ENCODE measurements at places on chromosomes 6 and 20. TPM values are rescaled to one million over a fixed set of nuclear protein-coding genes. Genes with fewer than 3 reads are reported as not detected.

The CENPB gene
- total RNA-seq: 69.2 TPM

DNA sequence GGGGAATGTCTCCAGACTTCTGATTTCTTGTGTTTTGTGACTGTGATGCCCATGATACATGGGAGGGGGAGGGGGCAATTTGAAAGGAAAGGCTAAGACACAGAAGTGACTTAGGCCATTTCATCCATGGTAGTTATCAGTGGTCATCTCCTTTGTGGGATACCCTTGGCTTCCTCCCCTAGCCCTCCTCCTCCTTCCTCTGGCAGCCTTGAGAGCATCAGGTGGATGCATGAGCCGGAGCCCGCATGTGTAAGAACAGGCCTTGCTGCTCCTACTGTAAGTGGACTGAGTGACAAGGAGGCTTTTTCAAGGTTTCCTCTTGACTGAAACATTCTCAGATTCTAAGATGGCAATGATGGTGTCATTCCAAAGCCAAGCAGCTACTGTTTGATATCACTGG, 874 bp downstream of the CD83 start:
- DNase-seq: no peak

DNA sequence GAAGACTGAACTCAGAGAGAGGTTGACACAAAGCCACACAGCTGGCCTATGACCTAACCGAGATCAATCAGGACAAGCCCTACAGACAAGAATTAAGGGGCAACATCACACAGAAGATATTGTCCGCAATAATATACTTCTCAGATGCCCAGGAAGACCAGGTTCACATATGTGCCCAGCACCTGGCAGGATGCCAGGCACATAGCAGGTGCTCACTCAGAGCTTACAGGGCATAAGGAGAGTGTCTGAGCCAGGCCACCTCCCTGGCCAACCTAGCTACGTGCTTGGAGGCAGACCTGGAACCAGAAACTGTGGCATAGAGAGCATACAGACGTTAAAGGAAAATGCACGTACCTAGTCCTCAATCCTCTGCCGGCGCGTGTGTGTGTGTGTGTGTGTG, 87.0 kb upstream of the LRFN2 start:
- no peak for DNase-seq

GRCh38 chr6:20427856-20428255, 26.2 kb downstream of the E2F3 start:
- DNase-seq: no peak

The RAD21L1 gene
- total RNA-seq: not detected

DNA sequence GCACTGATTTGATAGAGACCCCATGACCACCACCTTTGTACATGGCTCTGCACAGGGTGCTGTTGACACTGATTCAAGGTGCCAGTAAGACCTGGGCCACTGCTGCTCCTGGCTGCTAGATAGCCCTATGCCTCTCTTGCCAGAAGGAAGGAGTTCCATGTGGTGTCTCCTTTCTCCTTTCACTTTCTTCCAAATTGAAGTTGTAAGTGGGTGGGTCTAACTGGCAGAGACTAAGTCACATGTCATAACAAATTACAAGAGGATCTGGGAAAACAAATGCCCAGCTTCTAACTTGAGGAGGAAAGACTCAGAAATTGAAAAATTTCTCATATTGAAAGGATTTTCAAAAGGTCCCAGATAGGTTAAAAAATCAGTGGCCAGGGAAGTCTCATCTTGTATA, 116.8 kb downstream of the TFAP2B start:
- DNase-seq: no peak

- DNase-seq: no peak
Observed at GRCh38 chr6:164069350-164069990, 655.0 kb downstream of the QKI start.

DNA sequence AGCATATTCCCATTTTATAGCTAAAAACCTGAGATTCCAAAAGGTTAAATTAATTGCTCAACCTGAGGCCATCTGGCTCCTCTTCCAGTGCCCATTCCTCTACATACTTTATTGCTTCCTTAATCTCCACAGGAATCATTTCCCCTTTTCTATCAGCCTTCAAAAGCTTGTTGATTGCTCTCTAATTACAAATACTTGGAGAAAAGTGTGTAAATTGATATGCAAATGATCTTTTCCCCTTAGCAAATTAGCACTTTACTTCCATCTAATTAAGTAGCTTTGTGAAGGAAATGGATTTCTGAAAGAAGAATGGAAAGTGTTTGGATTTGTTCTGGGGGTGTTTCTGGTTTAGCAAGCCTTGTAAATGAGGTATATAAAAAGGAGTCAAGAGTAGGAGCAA, 323.3 kb downstream of the GRIK2 start:
- no peak for DNase-seq

The MCM9 gene
- 17.6 TPM for total RNA-seq

DNA sequence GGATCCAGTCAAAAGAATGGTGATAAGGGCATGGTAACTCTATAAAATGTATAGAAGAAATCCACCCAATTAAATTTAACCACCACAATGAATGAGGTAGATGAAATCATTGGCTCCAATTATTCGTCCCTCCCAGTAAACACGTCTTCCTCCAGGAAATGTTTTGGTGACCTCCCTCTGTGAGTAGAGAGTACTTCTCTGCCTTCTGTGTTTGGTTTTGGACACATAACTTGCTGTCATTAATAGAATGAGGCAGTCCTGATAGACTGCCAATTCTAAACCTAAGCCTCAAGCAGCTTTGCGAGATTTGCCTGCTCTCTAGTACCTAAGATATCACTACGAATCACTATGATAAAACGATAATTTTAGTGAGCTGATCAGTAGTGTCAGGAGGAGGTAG, 632.8 kb downstream of the HDGFL1 start:
- no peak for DNase-seq

The FAM209B gene
- 1.9 TPM for total RNA-seq

DNA sequence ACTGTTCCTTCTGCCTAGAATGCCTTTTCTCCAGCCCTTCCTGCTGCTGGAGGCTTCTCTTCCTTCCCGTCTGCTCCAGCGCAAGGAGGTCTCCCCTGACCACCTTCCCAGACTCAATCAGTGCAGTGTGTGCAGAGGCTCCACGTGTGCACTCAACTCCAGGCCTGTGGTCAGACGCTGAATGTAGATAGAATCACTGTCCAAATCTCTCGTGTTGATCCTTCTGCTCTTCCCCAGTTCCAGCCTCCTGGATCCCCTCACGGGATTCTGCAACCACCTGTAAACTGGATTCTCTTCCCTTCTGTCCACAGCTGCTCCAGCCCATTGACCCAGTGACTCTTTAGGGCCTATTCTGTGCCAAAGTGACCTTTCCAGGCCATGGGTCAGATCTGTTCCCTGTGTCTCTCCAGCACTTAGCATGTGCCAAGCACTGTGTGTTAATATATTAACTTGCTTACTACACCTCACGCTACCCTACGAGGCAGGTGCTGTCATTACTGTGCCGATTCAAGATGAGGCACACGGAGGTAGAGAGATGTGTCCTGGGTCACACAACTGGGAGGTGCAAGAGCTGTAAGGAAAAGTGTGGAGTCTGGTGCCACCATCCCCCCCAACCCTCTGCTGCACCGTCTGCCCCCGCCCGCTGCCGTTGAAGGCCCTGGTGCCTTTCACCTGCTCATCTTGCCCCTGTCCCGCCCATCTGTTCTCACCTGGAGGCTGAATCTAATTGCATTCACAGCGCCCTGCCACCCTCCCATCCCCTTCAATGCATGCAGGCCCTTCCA, 112.2 kb downstream of the SULF2 start:
- no peak for DNase-seq

DNA sequence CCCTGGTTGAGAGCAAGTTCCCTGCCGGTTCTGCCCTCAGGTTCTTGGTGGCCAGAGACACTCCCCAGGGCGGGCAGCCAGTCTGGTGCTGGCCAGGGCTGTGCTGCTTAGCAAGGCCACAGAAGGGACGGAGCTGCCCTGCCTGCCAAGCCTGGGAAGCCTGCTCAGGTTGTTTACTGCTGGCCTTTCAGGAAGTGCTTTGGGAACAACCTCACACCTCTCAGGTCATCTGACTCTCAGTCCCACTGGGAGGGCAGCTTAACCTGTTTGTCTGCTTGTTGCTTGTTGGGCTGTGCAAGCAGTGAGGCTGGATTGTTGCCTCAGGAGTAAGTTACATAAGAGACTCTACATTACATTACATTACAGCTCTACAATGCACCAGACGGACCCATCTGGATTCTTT, 75.8 kb upstream of the AFDN start:
- peak; percentile 84 for DNase-seq

The REM1 gene
- total RNA-seq: 0.80 TPM

Data from transverse colon (tissue), 4 donors.